ENCODE measurements at places on chromosomes 3 and 15.

- DNase-seq = no peak
Observed at GRCh38 chr15:45146405-45146804, 16.6 kb downstream of the DUOX1 start.

GRCh38 chr15:78167227-78167888 lies 18.2 kb downstream of the IDH3A start:
- no peak for DNase-seq

- no peak for DNase-seq
Observed at GRCh38 chr3:14430706-14431451, 28.5 kb downstream of the SLC6A6 start.

DNA sequence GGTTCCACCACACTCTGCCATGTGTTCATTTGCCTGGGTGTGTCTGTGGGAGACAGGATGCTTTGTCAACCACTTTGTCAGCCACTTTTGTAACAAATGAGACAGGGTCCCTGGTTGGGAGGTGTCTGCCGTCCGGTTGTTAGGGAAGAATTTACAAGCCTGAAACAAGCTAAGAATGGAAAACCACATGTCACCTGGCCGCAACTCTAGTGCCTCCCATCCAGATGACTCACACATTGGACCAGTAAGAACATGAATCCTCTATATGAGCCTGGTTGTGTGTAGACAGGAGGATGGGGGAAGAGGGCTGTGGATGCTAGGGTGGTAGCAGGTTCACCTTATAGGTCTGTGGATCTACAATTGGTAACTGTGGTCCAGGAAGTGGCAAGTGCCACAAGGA lies 335.3 kb downstream of the CLSTN2 start:
- DNase-seq = no peak

- DNase-seq = no peak
Observed at GRCh38 chr15:24823473-24823872, 131.3 kb upstream of the SNRPN start.

GRCh38 chr3:14138878-14139655 lies 14.2 kb downstream of the TMEM43 start:
- DNase-seq = no peak

GRCh38 chr3:136187868-136188267 lies 8.3 kb downstream of the MSL2 start:
- no peak for DNase-seq

- no peak for DNase-seq
Observed at GRCh38 chr3:157100096-157100477, 59.9 kb downstream of the CCNL1 start.

DNA sequence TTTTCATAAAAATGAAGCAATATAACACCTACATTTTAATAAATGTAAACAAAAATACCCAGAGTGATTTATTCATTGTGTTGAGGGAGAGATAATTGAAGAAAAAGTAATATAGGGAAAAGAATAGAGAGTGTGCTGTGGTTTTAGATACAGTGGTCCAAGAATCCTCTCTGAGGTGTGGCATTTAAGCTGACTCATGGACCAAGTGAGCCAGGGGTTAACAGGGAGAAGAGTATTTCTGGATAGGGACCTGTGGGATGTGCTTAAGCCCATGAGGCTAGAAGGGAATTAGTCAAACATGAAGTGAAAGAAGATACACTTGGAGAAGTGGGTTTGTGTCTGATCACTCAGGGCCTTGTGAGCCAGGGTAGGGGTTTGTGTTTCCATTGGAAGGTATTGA lies 680.7 kb upstream of the GRM7 start:
- no peak for DNase-seq

Data from amniotic stem cell (primary cell).